ENCODE measurements at places on chromosomes 16 and 17.

- DNase-seq, result no peak
Measured at GRCh38 chr16:88810166-88810911, 1.4 kb downstream of the APRT start.

DNA sequence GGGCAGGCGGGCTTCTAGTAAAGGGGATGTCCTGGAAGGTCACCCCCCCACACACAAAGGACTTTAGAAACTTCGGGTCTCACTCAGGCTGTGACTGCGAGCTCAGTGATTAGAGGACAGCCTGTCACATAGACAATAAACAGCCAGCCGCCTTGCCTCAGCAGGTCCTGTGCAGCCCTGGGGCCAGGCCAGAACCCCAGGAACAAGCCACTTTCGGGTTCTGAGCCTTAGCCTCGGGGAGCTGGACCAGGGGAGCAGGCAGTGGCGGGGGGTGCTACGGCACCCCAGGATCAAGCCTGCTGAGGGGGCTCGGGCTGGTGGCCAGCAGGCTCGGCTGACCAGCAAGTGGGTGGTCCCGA, 1.1 kb downstream of the GAS7 start:
- DNase-seq, result no peak

- no peak for DNase-seq
Measured at GRCh38 chr17:28573966-28574480, 2.7 kb downstream of the ALDOC start.

- no peak for DNase-seq
Measured at GRCh38 chr17:81549031-81549557, 3.1 kb downstream of the FAAP100 start.

DNA sequence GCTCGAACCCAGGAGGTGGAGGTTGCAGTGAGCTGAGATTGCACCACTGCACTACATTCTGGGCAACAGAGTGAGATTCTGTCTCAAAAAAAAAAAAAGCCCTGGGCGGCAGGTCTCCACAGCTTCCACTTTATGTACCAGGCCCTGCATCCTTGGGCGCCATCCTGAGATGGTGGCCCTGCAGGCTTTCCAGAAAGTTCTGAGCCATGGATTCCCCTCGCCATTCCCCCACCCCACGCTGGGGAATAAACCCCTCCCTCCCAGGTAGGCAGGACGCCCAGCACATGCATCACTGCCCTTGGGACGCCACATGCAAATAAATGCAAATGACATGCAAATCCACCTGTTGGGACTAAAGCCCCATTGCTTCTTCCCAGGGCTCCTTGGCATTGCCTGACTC, 13.8 kb upstream of the ZNF469 start:
- no peak for DNase-seq

DNA sequence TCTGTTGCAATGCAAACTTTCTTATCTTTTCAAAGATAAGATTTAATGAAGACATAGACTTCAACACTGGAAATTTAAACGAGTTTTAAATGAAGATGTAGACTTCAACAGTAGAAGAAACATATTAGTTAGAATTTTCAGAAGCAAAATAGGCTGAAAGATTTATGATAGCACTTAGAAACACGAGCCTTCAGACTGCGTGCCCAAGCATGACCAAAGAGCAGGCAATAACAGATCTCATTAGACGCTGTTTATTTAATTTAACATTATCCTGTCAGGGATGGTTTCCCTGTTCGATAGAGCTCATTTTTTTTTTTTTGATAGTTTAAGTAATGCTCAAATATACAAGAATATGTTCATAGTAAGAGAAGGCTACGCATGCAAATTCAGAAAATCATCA, 604.7 kb upstream of the SOX9 start:
- no peak for DNase-seq

Measured in stimulated activated CD4-positive, alpha-beta T cell treated with anti-CD3 and anti-CD28 coated beads, Interleukin-2, amount 100 ng/mL, for 48 hours (primary cell).